ENCODE measurements at places on chromosomes 4 and X.
A peak's percentile ranks its signal among the peaks of the same experiment; 100 is the strongest.

DNA sequence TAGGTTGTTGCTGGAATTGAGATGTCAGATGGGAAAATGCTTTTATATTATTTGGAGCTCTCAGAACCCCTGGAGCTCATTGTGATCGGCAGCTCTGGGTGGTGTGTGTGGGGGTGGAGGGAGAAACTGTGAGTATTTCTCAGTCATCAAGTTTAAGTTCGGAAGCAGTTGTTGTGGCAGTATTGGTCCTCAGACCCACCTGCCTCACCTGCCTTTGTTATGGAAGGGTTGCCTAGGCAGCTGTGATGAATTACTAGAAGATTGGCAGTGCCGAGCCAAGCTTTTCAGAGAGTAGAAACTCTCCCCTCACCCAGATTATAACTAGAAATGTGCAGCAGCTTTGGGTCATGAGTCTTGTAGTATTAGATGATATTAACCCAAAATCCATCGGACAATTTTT, 9.5 kb downstream of the IGSF1 start:
- no peak for DNase-seq

DNA sequence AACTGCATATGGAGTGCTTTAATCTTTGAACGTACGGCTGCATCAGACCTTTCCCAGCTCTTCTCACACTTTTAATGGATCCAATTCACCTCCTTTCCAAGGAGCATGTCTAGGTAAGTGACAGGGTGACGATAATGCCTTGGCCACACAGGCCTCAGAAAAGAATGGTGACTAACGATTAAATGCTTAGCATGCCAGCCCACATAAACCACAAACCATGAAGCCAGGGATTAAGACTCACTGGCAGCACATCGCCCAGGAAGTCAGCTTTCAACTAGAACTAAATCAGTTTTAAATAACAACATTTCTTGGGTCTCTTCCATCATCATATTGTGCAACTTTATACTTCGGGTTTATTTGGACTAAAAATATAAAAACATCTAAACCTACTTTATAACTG, 28.7 kb downstream of the INPP4B start:
- peak; percentile 62 for DNase-seq

DNA sequence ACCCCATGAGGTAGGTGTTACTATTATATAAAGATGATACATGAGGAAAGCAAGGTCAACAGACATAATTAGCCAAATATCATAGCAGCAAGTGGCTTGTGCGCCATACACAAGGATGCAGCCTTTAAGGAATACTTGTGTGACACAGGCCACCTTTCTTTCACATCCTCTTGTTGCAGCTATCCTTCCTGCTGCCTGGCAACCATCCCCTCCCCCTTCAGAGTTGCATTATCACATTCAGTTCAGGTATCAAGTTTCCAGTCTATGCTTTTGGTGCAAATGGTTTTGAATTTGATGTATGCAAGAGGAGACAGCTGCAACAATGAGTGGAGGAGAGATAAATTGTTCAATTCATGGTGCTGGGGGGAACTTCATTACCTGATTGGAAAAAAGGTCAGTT, 6.4 kb downstream of the ZCCHC18 start:
- no peak for DNase-seq

DNA sequence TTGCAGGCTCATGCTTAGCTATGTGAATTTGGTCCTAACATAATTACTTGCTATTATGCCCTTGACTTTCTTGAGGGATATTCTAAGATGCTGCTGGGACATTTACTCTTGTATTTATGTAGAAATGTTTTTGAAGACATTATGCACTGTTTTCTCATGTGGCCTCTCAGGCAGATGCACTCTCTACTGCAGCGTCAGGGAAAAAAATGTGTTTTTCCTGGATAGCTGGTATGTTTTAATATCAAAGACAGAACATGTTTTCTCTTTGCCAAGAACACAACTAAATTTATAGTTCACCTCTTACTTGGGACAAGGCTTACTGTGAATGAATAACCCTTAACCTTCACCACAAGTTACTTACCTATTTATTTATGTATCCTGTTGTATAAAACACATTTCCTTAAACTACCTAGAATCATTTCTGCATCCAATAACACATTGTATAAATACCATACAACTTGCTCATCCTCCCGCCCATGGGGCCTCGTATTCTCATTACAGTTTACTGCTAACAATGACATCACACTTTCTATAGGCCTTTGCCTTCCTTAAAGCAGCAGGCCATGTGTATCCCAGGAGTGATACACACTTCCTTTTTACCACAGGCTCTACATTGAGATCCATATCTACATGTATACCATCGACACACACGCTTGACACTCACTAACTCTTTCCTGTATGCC, 178.7 kb downstream of the SLIT2 start:
- no peak for DNase-seq

DNA sequence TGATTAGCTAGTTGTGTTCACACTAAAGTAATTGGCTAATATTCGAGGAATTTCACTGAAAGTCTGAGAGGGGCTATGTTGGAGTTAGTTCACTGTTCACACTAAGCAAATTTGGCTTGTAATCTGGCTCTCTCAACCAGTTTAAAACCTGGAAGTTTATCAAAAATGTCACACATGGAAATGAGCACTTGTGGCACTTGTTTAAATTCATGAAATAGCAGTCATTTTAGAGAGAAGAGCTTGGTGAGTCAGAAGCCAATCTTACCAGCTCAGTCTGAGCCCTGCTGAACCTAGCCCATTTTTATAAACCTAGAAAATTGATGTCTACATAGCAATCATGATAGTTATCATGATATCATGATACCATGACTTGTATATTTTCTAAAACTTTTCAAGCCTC, 90.7 kb upstream of the JADE1 start:
- no peak for DNase-seq

- no peak for DNase-seq
Measured at GRCh38 chr4:102531462-102531861, 30.3 kb downstream of the NFKB1 start.

DNA sequence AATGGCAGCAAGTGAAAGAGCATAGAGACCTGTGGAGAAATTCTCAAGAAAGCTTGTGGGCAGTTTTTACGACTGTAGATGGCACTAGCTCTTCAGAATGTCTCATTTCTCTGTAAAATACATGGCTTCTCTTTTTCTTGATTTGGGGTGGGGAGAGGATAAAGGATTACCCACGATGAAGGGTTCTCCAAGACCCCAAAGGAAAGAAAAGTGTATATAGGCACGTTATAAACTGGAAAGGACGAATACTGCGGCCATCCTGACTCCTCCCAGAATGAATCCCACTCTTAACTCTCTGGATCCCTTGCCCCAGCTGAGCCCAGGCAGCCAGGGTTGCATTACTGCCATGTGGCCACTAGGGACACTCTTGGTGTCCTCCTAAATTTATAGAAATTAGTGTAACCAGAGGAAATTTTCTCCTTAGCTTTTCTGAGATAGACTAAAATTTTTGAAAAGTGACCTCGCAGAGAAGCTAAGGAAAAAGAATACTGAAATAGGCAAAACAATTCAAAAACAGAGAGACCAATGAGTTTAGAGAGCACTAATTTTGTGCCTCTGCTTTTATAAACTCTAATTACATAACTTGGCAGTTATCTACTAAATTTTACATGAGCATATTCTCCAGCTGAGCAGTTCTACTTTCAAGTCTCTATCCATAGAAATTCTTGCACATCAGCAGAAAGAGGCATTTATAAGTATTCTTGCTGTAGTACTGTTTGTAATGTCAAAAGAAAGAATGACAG, 37.8 kb upstream of the PCDH19 start:
- DNase-seq, result peak; percentile 24

DNA sequence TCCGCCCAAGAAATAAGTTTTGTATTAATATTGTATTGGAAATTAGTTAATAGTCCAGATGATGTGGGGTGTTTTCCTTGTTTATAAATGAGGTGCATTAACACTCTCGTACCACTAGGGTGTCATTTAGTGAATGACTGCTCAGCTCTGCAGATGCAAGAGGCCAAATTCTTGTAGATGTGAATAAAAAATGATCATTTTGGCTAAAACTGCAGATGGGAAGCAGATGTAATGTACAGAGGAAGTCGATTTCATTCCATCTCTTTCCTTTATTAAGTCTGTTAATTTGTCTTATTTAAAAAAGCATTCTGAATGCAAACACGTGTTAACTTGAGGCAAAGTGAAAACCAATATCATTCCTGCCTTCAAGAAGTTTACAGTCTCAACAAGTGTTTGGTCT, 108.1 kb downstream of the DHX15 start:
- peak; percentile 29 for DNase-seq

- no peak for DNase-seq
Measured at GRCh38 chrX:15977644-15978043, 123.0 kb upstream of the AP1S2 start.

GRCh38 chr4:160318567-160319220, 1215.8 kb downstream of the RAPGEF2 start:
- DNase-seq, result no peak

- no peak for DNase-seq
Measured at GRCh38 chrX:112233164-112233563, 150.6 kb upstream of the TRPC5 start.

- DNase-seq, result peak; percentile 9
Measured at GRCh38 chr4:89486042-89486441, 178.4 kb upstream of the GPRIN3 start.

DNA sequence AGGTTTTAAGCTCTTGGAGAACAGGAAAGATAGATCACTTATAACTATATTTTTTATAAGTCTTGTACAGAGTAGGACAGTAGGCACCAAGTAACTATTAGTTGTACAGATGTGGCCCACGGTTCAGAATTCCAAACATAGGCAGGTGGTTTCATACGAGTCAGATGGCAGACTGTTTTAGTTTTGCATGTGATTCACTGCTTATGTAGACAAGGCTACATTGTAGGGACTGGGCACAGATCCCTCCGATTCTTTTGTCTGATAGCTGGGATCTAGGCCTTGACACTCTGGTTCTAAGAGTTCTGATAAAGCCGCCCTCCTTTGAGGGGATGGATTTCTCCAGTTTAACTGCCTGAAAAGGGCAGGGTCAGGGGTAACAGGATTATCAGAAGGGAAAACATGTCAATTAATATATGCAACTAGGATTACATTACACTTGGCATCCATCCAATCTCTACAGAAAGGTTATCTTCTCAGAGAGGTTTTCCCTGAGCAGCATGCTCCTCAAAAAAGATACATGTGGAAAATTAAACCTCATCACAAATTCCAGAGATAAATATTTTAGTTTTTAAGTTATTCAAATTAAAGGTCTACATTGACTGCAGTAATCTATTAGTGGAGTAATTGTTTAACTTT, 87.8 kb downstream of the SPRY1 start:
- no peak for DNase-seq

- DNase-seq, result no peak
Measured at GRCh38 chrX:118348186-118348810, 2.4 kb downstream of the WDR44 start.

GRCh38 chr4:67436742-67437141, 108.6 kb downstream of the CENPC start:
- DNase-seq, result peak; percentile 15

- DNase-seq, result no peak
Measured at GRCh38 chrX:30533835-30534234, 43.7 kb downstream of the TASL start.

DNA sequence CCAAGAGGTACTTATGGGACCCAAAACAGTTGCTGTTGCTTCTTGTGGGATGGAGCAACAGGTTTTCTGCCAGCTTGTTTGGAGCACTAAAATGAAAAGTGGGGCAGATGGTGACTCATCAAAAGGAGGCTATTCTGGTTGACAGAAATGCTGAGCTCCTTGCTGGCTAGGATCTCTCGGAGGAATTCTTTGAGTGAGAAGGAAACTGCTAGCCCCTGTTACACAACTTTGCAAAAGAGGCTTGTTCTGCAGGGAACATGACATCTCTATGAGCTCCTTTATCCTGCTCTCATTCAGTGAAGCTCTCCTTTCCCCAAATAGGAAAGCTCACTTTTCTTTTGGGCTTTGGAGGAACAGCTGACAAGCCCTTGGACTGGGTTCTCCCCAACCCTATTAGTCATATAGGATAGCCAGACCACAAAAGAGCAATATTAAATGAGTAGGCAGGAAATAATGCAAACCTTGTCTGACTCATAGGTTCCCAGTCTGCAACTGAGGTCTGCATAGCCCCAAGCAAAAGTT, 108.3 kb downstream of the CDS1 start:
- DNase-seq, result peak; percentile 73

- DNase-seq, result no peak
Measured at GRCh38 chr4:111221371-111221770, 598.5 kb upstream of the PITX2 start.

DNA sequence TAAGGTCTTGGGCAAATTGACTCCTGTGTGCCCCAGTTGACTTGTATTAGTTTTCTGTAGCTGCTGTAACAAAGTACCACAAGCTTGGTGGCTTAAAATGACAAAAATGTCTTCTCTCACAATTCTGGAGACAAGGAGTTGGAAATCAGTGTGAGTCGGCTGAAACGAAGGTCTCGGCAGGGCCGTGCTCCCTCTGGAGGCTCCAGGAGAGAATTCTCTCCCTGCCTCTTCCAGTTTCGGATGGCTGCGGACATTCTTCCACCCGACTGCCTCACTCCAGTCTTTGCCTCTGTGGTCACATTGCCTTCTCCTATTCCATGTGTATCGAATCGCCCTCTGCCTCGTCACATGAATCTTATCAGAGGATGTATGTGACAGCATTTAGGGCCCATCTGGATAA, 66.0 kb upstream of the PHOX2B start:
- peak; percentile 24 for DNase-seq

DNA sequence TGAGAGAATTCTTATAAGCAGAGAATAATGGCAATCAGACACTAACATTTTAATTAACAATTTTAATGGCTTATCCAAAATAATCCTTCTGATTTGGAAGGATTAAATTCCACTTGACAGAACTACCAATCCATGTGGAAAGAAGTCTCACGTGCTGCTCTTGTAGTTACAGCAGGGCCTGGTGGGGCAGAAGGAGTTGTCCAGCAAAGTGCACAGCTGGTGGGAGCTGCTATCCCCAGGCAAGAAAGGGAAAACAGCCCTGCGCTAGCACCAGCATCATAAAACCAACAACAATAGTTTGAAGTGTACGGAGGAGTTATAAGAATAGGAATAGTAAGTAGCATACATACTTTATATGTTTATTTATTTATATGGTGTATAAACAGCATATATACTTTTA, 127.4 kb upstream of the TRIM2 start:
- DNase-seq, result no peak

- no peak for DNase-seq
Measured at GRCh38 chrX:26511589-26512363, 295.8 kb downstream of the MAGEB5 start.

GRCh38 chr4:38805530-38806145, 1.0 kb upstream of the TLR1 start:
- DNase-seq, result no peak

DNA sequence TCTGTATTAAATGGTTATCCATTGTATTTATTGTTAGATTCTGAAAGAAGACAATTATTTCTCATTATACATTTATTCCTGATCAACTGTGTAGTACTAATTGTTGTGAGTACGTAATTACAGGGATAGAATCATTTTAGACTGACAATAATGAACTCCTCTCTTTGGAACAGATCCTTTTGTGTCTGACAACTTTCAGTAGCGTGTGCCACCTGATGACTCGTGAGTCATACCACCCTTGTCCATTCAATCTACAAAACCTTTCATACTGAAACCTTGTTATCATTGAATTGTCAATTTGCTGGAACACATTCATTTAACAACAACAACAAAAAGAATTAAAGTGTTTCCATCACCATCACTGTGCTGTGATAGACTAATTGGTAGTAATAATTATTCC, 602.7 kb upstream of the PCDH7 start:
- no peak for DNase-seq
